ENCODE measurements at places on chromosomes 4 and X.
A peak's percentile ranks its signal among the peaks of the same experiment; 100 is the strongest.

- DNase-seq = no peak
These were observed 58.2 kb upstream of the DDIT4L start for GRCh38 chr4:100248476-100248875.

GRCh38 chr4:72591547-72592454, 22.8 kb upstream of the ADAMTS3 start:
- no peak for DNase-seq

DNA sequence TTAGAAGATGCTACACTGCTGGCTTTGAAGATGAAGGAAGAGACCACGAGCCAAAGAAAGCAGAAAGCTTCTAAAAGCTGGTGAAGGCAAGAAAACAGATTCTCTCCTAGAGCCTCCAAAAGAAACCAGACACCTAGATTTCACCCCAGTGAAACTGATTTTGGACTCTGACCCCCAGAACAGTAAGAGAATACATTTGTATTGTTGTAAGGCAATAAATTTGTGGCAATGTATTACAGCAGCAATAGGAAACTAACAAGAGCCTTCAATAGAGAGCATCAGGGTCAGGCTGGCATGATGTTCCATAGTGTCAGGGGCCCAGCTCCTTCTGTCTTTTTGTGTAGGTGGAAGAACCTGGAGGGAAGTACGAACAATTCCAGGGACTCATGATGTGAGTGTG, 6.0 kb upstream of the TEC start:
- no peak for DNase-seq

- peak; percentile 32 for DNase-seq
These were observed 58.5 kb downstream of the ASMT start for GRCh38 chrX:1673337-1673736.

DNA sequence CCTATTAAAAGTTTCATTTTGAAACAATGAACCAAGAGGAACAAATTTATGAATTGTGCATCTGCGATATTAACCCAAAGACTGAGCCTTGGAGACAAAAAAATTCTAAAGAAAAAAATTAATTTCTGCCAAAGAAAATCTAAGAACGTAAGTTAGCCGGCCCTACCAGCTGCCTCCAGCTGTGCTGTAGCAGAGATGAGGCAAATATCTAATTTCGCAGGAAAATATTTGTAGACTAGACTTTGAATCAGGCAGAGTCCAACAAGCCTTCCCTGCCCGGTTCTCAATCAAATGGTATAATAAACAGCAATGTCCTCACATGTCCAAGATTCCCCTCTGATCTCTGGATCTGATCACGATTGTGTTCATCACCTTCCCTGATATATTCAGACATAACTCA, 21.2 kb upstream of the SMIM20 start:
- no peak for DNase-seq

DNA sequence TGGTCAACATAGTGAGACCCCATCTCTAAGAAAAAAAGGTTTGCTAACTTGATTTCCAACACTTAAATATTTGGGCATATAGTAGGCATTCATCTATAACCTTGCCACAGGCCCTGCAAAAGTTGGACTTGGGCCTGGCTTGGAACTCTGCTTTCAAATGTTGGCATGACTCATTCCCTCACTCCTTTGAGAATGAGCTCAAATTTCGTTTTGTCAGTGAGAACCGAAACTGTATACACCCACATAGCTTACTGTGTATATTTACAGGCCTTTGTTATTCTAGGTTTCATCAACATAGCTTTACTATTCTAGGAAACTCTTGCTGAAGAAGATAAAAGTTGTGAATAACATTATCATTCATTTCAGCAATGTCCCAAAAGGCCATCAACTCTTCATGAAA, 88.7 kb upstream of the ELOVL6 start:
- DNase-seq = no peak

GRCh38 chrX:23855569-23855968, 52.2 kb downstream of the APOO start:
- peak; percentile 9 for DNase-seq

- peak; percentile 57 for DNase-seq
These were observed 15.4 kb downstream of the CXCL2 start for GRCh38 chr4:74083546-74083945.

- no peak for DNase-seq
These were observed 177.1 kb downstream of the CBR4 start for GRCh38 chr4:168832763-168833575.

DNA sequence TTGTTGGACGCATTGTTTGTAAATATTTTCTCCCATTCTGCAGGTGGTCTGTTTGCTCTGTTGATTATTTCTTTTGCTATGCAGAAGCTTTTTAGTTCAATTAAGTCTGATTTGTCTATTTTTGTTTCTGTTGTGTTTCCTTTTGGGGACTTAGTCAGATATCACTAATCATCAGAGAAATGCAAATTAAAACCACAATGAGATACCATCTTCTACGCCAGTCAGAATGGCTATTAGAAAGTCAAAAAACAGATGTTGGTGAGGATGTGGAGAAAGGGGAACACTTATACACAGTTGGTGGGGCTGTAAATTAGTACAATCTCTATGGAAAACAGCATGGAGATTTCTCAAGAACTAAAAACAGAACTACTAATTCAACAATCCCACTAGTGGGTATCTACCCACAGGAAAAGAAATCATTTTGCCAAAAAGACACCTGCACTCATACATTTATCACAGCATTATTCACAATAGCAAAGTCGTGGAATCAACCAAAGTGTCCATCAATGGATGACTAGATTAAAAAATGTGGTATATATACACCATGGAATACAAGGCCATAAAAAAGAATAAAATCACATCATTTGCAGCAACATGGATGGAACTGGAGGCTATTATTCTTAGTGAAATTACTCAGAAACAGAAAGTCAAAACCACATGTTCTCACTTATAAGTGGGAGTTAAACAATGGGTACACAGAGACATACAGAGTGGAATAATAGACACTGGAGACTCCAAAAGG, 8.1 kb downstream of the COQ2 start:
- no peak for DNase-seq

- no peak for DNase-seq
These were observed 97.2 kb upstream of the CLNK start for GRCh38 chr4:10781805-10782204.

DNA sequence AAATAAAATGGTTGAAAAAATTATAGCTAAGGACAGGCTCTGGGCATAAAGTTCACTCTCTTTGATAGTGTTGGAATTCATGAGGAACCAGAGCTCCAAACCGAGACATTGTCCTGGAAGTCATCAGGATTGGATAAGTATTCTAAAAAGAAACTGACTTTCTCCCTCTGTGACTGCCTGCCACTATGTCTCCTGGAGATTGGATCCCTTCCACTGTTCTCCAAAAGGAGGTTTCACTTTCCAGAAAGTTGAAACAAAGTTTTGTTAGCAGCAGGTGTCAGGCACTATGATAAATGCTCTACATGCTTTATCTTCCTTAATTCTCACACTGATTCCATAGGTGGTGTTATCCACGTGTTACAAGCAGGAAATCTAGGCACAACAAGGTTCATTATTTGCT, 16.8 kb downstream of the BANK1 start:
- no peak for DNase-seq

DNA sequence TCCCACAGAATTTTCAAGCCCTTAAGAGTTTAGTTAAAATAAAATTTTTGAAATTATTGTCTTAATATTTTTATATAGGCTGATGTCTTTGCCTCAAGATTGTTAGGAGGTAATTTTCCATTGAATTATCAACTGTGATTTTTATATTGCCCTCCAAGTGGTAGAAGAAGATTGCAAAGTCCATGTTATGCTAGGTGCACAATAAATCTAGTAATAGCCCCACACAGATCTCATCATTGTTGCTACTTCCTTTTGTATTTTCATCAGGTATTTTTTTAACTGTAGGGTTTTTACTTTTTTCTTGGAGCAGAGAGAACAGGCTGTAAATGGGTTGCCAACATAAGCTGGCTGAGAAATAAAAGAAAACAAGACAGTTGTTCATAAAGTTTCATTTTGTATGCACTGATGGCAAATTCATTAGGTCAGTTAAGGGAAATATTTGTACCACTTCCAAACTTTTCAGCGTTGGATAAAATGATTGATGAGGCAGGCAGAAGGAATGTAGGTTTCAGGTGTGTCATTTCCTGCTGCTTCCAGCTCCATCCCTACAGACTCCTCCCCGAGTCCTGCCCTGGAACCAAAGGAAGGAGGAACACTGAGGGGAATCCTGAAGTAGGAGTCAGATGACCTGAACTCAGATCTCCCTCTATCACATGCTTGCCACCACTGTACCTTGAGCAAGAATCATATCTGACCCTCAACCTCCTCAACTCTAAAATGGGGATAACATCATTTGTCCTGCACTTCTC, 105.5 kb downstream of the PRRG1 start:
- no peak for DNase-seq

DNA sequence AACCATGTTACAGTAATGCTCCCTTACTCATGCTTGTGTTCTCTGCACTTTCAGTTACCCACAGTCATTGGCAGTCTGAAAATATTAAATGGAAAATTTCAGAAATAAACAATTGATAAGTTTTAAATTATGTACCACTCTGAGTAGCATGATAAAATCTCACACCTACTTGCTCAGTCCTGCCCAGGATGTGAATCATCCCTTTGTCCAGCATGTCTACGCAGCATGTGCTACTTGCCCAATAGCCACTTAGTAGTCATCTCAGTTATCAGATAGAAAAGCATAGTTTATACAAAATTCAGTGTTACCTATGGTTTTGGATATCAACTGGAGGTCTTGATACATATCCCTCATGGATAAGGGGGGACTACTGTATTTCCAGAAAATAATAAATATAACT, 577.1 kb downstream of the GALNTL6 start:
- DNase-seq = no peak

DNA sequence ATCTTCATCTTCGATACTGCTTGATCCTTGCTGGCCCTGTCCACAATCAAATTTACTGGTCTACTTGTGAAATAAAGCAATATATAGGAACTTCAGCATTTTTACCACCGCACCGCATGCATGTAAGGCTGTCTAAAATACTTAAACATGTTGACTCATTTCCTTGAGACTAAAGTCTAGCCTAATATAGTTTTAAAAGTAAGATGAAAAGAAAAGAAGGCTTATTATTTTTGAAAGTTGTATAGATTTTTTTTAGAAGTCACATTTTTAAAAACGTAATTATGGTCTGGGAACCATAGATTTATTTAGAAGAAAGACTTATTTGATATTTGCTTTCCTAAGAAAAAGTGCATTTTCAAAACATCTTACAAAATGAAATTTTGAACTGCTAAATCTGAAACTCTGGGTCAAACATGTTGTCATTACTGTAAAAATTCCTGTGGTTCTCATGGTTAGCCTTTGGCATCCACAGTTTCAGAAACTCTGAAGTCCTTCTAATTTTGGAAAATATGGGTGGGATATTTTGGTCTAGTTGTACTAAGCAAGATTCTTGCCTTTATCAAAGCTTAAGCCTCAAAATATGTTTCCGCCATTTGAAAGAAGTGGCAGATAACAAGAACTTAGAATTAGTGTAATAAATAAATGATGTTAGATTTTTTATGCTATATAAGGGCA, 423.5 kb upstream of the CTSO start:
- no peak for DNase-seq

DNA sequence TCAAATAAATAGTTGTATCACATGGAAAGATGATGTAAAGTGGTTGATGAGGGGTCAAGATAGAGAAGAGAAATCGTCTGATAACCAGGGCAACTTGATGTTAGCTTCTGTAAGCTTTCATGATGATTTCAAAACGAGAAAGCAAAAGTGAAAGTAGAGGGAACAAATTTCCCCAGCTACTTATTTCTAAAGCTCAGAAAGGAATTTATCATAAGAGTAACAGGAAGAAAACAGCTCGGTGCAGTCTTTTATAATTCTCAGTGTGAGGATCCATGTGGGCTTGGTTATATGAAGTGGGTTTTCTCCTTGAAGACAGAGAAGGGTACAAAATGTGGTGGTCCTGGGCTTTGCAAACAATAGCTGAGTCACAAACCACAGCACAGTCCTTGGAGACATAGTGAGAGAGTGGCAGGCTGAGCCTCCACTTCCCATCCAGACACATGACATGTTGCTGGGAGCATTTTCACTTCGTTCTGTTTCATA, 32.1 kb upstream of the GLRA2 start:
- peak; percentile 50 for DNase-seq

- no peak for DNase-seq
These were observed 838 bp upstream of the PRICKLE3 start for GRCh38 chrX:49187028-49187394.

- no peak for DNase-seq
These were observed 1.4 kb downstream of the PALLD start for GRCh38 chr4:168498251-168498650.

- no peak for DNase-seq
These were observed 415.8 kb downstream of the STIM2 start for GRCh38 chr4:27276307-27277073.

GRCh38 chr4:113449410-113449974, 312.0 kb downstream of the CAMK2D start:
- no peak for DNase-seq

DNA sequence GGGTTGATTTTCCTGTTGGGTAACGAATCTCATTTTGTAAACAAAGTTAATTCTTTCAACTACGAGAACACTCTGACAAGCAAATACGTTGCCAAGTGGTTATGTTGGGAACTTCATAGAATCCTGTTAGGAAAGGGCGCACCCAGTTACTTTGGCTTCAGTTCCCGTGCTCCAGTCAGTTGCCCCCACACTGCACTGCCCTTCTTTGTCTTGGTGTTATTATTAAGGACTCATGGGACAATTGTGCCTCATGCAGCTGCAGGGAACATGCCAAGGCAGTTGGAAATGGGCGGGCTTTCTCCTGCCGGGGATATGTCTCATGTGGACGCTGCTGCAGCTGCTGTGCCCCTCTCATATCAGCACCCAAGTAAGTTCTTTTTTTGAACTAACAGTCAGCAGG, 28.9 kb downstream of the OFD1 start:
- no peak for DNase-seq

GRCh38 chrX:38656350-38656915, 95.1 kb downstream of the TSPAN7 start:
- no peak for DNase-seq

- no peak for DNase-seq
These were observed 29.4 kb downstream of the TBCK start for GRCh38 chr4:106286611-106287010.

DNA sequence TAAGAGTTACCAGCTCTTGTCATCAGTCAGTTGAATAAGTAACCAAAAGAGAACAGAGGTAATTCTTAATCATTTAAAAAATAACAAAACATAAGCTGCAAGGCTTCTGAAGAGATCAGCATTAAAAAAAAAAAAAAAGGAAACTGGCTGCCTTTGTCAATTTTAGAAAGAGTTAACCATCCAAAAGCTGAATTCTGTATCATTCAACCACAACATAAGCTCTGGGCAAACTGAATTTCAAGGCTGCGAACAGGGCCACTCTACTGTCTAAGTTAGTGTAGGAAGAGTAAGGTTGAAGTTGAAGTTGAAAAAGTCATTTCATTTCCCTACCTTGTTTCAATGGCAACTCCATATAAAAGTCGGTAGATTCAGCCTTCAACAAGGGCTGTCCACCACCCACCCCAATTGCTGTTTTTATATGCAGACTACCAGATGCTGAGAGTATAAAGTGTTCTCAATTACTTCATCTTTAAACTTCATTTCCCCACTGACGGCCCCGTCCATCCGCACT, 1.1 kb upstream of the LIN54 start:
- DNase-seq = no peak

DNA sequence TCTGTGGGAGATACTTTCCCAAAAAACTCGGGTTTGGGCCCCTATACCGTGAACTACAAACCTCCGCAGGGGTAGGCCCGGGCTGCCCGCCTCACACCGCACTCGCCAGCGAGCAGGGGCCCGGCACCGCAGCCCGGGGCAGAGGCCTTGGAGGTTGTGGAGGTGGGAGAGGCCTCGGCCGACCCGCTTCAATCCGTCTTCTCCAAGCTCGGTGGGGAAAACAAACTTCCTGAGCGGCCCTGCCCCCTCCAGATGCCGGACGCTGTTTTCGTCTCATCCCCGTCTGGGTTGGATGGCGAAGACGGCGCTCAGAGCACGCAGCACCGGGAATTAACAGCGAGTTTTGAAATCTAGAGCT, 442 bp upstream of the MCUB start:
- no peak for DNase-seq
